Left lung (tissue), 14 donors: ENCODE measurements at places on chromosomes 16 and 17. TPM values are rescaled to one million over a fixed set of nuclear protein-coding genes. Genes with fewer than 3 reads are reported as not detected.

DNA sequence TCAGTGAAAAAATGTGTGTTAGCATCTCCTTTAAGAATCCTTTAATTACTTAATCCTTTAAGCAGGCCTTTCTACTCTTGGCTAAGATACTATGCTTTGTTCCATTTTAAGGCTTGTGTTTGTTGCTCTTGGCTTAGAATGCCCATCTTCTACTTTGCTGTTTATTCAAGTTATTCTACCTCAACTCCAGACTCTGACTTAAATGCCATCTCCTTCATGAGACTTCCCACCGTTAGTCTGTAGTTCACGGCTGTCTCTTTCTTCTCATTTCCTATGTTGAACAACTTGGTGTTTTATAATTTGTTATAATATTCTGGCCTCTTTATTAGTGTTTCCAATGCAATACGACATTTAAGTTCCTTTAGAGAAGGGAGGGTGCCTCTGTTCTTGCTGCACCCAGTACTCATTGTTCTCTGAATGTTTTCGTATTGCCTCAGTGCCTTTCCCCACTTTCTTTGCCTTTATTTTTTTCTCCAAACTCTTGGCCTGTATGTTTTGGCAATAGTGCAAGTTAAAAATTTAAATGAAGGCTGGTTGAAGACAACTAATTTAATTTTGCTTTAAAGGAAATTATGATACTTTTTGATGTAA is 6.1 kb upstream of the KRT10 start:
- DNase-seq: no peak

- DNase-seq: no peak
These were observed 199.8 kb upstream of the CHMP6 start for GRCh38 chr17:80791758-80792284.

DNA sequence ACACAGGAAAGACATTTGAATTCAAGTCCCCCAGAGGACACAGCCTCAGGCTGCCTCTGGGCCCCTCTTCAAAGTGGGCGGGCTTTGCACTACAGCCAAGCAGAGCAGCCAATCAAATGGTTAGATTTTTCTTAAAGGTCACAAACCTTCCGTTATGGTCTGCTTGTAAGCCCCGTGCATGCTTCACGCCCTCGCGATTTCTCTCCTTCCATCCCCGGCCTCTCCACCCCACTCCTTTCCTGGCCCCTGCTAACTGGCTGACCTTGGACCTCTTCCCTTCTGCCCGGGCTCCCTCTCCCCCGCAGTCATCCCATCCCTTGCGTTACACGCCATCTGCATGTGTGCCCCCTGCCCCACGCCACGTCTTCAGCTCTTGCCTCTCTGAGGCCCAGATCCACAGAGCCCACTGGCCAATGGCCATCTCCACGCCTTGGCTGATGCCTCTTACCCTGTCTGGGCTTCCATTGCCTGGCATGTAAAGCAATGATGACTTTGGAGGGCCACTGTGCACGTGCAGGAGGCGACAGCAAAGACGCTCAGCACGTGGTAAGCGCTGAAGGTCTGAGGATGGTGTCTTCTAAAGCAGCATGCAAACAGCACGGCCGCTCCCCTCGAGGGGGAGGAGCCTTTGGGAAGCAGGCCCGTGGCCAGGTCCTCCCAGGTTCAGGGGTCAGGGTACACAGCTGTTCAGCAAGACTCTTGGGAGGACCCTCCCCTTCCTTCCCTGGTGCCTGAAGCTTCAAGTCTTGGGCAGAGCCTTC is 86.8 kb downstream of the ZDHHC7 start:
- no peak for DNase-seq

NLRP1 gene
- polyA plus RNA-seq: 36.4 TPM

GRCh38 chr17:31549121-31549524 is 157.6 kb downstream of the RAB11FIP4 start:
- DNase-seq: no peak

CPHXL2 gene
- polyA plus RNA-seq: not detected

CD19 gene
- 0.85 TPM for polyA plus RNA-seq

ZSCAN10 gene
- 0.13 TPM for polyA plus RNA-seq

FAM171A2 gene
- 33.4 TPM for polyA plus RNA-seq

DNA sequence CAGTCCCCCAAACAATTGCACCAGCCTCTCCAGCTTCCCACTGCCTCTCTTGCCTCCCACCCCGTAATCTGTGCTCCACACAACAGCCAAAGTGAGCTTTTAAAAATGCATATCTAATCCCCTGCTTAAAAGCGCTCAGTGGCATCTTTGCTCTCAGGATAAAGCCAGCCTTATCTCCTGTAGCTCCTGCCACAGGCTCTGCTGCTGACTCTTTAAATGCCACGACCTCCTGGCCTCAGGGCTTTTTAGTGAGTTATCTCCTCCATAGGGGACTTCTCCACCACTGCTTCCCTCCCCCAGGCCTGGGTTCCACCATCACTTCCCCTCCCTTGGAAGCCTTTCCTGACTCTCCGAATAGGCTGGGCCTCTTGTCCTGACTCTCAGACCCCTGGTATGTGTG is 98.6 kb downstream of the GNAO1 start:
- no peak for DNase-seq

DNA sequence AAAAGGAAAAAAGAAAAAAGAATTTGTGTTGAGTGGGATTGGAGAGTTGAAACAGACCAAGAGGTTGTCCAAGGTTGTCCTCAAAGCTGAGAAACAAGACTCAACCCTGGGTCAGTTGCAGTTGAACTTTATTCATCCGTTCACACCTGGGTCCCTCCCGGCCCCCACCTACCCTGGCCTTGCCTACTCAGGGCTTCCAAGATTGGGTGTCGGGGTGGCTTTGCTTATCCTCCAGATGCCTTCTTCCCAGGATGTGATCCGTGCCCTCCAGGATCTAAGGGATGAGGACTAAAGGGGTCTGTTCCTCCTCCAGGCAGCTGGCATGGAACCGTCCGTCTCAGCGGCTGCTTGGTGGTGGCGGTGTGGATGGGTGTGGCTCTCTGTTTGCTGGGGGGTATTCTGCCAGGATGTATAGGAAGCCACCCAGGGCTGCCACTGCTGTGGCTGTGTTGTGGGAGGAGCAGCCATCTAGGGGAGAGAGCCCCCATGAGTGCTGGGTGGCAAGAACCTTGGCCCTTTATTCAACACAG is 10.3 kb upstream of the NAGPA start:
- peak; percentile 21 for DNase-seq

GRCh38 chr17:57305908-57306504 is 49.7 kb downstream of the MSI2 start:
- DNase-seq: no peak

TBC1D3C gene
- 0.39 TPM for polyA plus RNA-seq

SLC47A1 gene
- polyA plus RNA-seq: 2.6 TPM

DNA sequence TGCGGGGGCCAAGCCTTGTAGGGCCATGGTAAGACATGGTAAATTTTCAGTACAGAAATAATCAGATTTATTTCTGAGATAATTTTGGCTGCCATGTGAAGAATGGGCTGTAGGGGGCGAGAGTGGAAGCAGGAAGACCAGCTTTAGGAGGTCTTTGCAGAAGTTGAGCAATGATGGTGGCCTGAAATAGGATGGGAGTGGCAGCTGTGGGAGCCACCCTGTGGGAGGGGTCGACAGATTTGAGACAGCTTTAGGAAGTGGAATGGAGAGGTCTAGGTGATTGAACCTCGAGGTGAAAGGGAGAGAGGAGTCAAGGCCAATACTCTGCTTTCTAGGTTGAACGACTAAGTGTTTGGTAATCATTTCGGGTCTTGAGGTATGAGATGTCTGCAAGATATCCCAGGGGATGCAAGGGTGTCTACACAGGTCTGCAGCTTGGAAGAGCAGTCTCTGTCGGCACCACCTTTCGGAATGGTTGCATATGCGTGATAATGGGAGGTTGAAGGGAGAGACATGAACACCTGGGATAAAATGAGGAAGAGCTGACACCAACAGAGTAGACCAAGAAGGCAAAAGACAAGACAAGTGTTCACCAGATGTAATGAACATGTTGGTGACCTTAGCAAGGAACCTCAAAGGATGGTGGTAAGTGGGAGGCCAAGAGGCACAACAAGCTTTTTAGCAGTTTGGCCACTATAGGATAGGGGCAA is 4.2 kb upstream of the ATXN7L3 start:
- no peak for DNase-seq

DNA sequence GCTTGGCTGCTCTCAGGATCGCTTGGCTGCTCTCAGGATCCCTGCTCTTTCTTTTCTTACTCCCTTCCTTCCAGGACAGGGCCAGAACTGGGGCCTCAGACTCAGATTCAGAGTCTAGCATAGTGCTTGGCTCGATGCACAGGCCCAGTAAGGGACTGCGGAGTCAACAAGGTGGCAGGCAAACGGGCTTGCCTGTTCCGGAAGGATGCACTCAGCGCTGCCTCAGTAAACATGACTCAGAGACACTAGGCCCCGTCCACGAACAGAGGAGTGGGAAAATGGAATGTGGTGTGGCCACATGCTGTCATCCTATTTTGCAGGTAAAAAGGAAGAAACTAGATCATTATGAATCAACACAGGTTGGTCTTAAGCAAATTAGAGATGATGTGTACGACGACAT is 9.8 kb downstream of the SPHK1 start:
- DNase-seq: peak; percentile 45

NACA2 gene
- 1.5 TPM for polyA plus RNA-seq

- no peak for DNase-seq
These were observed 29.0 kb downstream of the IL21R start for GRCh38 chr16:27430923-27431484.

TMC5 gene
- polyA plus RNA-seq: 5.4 TPM

GRCh38 chr17:850851-851763 is 69.0 kb downstream of the MRM3 start:
- DNase-seq: no peak

DNA sequence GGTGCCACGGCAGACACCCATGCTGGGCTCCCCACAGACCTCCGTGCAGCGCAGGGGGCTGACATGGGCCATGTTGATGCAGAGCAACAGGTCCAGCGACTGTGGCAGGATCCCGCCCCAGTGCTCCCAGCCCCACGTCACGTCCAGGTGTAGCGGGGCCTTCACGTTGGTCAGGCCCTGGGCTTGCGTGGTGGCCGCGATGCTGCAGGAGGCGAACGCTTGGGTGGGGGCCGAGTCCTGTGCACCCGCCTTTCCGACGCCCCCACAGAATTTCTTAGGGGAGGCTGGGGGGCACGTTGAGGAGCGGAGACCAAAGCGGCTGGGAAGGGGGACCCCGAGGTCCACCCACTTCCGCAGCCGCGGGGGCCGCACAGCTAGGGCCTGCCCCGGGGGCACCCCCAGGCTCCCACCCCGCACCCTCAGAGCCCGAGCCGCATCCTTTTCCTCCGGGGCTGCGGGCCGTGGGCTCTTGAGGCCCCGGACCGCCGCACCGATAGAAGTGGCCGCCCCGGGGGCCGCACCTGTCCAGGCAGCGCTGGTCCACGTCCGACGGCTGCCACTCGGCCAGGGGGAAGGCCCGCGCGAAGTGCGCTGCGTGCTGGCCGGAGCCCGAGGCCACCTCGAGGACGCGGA is 416 bp downstream of the METTL26 start:
- no peak for DNase-seq

NGFR gene
- polyA plus RNA-seq: 9.7 TPM

GRCh38 chr17:16926571-16927451 is 45.1 kb downstream of the TNFRSF13B start:
- peak; percentile 17 for DNase-seq

GRCh38 chr16:12305847-12306801 is 329.6 kb downstream of the SNX29 start:
- no peak for DNase-seq
